ENCODE measurements at places on chromosomes 4 and X.

DNA sequence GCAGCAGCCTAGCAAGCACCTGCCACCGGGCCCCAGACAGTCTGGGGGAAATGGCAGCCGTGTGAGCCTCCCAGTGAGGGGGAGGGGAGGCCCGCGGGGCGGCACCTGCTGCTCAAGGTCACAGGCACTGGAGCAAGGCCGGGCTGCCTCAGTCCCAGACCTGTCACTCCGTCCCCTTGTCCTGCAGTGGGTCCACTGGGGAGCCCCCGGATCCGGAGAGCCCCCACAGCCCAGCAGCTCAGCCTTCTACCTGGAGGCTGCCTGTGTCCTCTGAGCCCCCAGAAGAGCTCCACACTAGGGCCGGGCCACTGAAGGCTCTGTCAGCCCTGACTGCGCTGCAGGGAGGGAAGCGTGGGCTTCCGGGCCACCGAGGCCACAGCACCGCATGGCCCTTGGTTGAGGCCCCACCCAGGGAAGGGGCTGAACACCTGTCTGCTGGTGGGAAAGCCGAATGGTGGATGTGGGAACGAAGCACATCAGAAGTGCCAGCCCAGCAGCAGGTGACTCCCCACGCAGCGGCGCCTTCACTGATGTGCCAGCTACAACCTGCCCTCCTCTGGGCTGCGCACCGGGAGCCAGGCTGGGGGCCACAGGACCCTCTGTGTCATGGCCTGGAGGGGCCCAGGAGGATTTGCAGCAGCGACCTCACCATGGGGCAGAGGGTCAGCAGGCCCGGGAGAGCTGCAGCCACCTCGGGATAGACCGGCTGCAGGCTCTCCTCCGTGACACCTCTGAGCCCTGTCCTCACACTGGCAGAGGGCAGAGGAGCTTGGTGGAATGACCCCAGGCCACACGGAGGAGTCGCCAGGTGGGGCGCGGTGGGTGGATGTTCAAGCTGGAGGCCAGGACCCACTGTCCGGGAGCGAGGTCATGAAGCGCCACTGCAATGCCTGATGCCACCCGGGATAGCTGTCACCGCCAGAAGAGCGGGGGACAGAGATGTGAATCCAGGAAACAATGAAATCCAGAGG lies 35.0 kb upstream of the MXD4 start:
- DNase-seq, result no peak

- no peak for DNase-seq
These were observed 249.7 kb upstream of the TET2 start for GRCh38 chr4:104896660-104897645.

- peak; percentile 18 for DNase-seq
These were observed 59.9 kb downstream of the RTL9 start for GRCh38 chrX:110418316-110419235.

GRCh38 chr4:123649645-123650391 lies 253.2 kb downstream of the SPRY1 start:
- no peak for DNase-seq

GRCh38 chr4:65971686-65972085 lies 301.4 kb upstream of the EPHA5 start:
- DNase-seq, result no peak

DNA sequence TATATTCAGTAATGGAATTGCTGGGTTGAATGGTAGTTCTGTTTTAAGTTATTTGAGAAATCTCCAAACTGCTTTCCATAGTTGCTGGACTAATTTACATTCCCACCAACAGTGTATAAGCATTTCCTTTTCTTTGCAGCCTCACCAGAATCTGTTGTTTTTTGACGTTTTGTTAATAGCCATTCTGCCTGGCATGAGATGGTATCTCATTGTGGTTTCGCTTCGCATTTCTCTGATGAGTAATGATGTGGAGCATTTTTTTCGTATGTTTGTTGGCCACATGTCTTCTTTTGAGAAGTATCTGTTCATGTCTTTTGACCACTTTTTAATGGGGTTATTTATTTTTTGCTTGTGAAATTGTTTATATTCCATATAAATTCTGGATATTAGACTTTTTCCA lies 13.6 kb upstream of the MAGED4B start:
- no peak for DNase-seq

- DNase-seq, result no peak
These were observed 12.4 kb upstream of the PIN4 start for GRCh38 chrX:72169008-72169728.

GRCh38 chr4:38204339-38205035 lies 244.3 kb downstream of the PTTG2 start:
- DNase-seq, result peak; percentile 59

DNA sequence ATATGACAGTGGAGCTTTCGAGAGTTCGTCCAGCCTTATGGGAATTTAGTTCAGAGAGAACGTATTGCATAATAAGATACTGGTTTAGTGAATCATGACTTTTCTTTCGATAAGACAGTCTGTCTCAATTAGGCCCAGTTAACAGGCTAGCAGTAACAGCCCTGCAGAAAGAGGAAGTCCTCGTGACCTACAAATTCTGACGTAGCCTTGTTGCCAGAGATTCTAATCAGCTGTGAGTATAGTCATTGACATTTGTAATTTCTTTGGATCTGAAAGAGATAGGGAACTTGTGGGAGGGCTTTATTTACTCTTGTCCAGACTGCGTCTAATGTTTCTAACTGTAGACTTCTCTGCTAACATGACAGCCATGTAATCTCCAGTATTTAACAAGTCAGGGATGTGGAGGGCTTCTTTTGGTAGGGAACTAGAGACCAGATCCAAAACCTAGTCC lies 15.8 kb downstream of the ART3 start:
- DNase-seq, result no peak

GRCh38 chr4:156539376-156539775 lies 432.2 kb downstream of the PDGFC start:
- no peak for DNase-seq

DNA sequence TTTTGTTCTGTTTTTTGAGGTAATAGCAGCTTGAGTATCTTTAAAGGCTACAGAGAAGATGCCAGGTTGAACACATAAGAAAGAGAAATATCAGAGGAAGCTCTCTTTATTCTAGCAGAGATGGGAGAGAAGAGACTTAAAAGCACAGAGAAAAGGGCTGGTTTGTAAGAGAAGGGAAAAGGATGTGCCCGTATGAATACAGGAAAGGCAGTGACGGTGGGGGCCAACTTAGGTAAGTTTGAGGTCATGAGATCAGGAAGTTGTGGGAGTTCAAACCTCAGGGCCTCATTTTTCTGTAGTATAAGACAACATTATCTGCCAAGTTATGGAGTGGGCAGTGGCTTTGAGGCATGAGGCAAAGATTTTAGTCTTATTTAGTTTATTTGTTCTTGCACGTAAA lies 121.3 kb upstream of the S100G start:
- no peak for DNase-seq

GRCh38 chrX:105653891-105654290 lies 168.4 kb upstream of the NRK start:
- DNase-seq, result no peak

GRCh38 chr4:164613792-164614191 lies 140.1 kb upstream of the SMIM31 start:
- DNase-seq, result no peak

- no peak for DNase-seq
These were observed 999 bp upstream of the CTBP1 start for GRCh38 chr4:1249731-1250526.

- no peak for DNase-seq
These were observed 174.1 kb downstream of the CBR4 start for GRCh38 chr4:168835880-168836454.

DNA sequence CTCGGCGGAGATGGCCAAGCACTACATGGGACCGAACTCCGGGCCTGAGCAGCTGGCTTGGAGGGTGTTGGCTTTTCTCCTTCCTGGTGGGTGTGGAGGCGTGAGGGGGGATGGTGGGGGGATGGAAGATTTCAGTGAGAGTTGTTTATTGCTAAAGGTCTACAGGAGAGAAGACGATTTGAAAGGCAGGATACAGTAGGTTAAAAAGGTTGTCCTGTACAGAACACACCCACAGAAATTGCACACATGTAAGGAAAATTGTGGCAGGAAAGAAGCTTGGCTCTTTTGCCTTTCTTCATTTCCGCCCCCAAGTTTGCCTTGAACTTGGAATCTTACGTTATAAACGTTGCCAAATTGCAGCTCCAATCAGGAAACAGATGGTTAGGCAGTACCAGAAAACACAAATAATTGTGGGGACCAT lies 74.1 kb upstream of the STOX2 start:
- DNase-seq, result no peak

- DNase-seq, result no peak
These were observed 521.9 kb downstream of the FAT4 start for GRCh38 chr4:125836597-125837195.

- DNase-seq, result no peak
These were observed 34.0 kb upstream of the TBC1D9 start for GRCh38 chr4:140790171-140790570.

DNA sequence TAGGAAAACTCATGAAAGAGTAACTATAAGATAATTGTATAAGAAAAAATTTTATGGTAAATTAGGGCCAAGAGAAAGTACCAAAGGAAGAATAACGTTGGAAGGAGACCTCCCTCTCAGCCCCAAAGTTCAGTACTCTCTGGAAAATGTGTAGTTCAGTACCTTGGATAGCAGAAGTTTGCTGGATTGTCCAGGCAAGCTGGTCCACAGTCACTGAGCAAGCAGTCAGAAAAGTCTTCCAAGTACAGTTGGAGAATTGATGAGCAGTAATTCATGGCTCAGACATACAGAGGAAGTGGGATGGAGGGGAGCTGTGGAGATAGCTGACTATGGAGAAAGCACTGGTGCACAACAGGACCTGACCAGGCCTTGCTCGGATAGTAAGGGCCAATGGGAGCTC lies 598.2 kb upstream of the NDST4 start:
- no peak for DNase-seq

DNA sequence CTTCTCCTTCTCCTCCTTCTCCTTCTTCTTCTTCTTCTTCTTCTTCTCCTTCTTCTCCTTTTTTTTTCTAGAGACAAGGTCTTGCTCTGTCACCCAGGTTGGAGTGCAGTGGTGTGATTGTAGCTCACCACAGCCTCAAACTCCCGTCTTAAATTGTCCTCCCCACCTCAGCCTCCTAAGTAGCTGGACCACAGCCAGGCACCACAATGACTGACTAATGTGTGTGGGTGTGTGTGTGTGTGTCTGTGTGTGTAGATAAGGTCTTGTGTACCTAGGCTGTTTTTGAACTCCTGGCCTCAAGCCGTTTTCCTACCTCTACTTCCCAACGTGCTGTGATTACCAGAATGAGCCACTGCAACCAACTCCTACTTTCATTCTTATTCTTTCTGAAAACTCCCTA lies 390.9 kb downstream of the ADAM29 start:
- DNase-seq, result no peak

DNA sequence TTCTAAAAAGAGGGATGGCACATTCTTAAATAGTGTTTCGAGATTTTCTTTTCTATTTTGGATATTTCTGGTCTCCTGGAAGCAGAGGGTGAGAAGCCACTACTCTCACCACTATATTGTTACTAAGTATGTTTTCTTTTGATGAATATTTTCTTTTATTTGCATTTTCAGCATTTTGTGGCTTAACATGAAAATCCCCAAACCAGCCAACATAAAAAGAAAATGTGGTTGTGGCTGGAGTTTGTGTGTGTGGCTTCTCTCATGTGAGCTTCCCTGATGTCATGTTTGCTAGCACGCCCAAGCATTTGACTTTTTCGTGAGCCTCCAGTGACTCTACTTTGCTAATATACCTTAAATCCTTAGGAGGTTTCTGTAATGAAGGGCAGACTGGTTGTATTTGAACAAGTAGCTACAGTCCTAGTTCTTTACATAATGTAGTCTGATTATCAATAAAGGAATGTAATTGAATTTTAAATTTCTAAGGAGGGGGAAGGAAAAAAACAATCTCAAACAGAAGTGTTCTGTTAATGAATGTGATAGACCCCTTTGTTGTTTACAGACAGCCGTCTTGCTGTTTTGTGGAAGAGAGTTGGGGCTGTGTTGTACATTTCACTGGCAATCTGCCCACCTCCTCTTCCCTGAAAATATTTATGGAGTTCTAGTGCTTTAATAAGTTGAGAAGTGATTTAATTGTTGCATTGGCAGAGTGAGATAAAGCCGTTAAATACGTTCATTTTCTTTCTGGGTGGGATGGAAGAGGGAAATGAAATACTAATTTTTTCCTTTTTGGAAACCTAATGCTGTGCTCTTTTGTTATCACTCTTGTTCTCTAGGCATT lies 114.6 kb downstream of the ARHGAP10 start:
- DNase-seq, result no peak

GRCh38 chr4:105170711-105171110 lies 24.0 kb downstream of the TET2 start:
- DNase-seq, result no peak
